ENCODE measurements at places on chromosomes 2 and 18.

- DNase-seq: no peak
Measured at GRCh38 chr2:96145848-96146152, 560 bp upstream of the DUSP2 start.

- DNase-seq: no peak
Measured at GRCh38 chr2:1967242-1968208, 223.2 kb upstream of the PXDN start.

- DNase-seq: no peak
Measured at GRCh38 chr2:30149513-30149912, 2.7 kb downstream of the YPEL5 start.

DNA sequence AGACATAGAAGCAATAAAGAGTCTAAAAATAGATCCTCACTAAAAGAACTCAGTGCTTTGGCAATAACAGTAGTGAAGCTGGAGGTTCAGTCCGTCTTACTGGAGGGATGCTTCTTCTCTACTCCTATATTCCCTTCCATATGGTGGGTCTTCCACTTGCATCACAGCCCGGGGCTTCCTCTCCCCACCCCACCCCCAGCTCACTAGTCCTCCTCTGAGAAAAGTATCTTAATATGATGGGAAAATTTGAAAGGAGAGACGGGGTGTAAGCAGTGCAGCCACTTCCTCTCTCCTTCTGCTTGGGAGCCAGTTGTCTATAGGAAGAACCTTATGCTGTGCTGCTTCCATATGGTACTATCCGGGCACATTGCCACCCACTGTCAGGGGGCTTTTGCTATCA is 57.2 kb upstream of the SPOPL start:
- DNase-seq: no peak

DNA sequence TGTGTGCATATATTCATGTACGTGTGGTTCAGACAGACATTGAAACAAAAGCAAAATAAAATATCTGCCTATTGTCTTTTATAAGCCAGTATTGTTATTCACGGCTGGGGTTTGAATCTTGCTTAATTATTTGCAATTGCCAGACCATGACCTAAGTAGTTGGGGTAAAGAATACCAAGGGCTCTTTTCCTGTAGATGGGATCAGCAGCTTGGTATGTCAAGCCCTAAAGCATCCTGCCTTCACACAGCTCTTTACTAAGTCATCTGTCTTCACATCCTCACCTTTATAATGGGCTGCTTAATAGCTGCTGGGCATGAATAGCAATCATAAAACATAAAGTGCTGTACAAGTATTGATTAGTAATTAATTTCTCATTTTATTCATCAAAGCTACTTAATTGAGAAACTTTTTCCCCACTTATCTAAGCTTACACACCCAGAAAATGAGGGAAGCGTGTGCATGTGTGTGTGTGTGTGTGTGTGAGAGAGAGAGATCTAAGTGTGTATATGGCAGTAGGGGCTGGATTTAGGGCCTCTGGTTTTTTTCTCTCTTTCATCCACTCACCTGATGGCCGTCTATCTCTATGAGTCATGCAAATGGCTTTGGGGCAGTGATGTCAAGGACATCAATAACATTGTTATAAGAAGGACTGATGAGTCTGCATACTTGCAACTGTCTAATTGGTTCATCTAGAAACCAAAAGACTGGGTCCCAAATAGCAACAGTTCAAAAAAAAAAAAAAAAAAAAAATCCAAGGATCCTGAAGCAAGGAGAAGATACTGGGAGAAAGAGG is 244.1 kb upstream of the TNP1 start:
- DNase-seq: no peak

GRCh38 chr18:79921984-79922965 is 29.2 kb downstream of the SLC66A2 start:
- DNase-seq: peak; percentile 14

- no peak for DNase-seq
Measured at GRCh38 chr2:32562906-32563305, 64.9 kb upstream of the TTC27 start.

DNA sequence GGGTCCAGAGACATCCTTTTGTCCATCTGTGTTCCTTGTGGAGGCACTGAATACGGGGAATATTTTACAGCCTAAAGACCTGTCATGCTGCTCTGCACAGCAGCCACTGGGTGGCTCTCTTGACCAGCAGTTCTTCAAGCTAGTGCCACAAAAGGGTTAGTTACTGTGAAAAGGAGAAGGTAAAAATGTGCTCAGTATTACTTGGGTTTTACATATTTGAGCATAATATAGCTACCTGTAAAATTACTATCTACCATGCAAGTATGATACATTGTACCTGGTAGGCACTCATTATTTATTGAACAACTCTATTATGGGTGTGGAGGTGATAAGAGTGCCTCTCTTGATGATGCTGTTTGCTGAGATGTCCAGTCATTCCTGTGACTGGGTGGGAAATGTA is 23.6 kb downstream of the FZD5 start:
- peak; percentile 72 for DNase-seq

- DNase-seq: peak; percentile 66
Measured at GRCh38 chr2:177296040-177296439, 31.5 kb upstream of the NFE2L2 start.

GRCh38 chr2:78967294-78967693 is 58.2 kb upstream of the REG3G start:
- no peak for DNase-seq

DNA sequence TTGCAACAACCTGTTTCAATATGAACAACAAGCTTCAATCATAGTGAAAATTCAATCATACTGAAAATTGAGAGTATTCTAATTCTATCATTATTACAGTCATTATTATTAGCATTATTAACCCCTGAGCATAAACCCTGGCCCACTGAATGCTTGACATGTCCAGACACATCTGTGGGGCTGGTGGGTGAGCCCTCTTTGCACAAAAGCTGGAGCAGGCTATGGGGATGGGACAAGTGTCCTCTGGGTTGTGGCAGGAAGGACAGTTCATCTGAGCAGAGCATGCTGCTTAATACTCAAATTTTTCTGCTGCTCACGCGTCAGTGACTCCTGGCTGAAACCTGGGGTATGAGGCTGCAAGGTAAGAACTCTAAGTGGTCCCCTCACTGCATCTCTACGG is 451.1 kb upstream of the POU3F3 start:
- no peak for DNase-seq

DNA sequence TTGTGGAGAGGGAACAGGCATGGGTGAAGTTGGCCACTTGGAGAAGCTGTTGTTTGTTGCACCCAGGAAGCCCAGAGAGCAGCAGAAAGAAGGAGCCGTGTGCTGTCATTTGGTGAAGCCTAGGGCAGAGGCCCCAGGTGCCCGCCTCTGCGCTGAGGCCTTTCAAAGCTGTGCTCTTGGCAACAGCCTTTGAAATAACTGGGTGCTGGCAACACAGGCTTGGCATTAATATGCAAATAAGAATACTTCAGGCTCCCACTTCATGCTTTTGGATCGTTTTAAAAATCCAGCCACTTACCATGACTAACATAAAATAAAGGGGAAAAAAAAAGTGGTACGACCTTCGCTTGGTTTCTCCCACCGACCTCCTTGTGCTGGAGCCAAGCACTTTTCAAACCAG is 41.1 kb downstream of the DHRS9 start:
- DNase-seq: no peak

GRCh38 chr2:46459694-46460093 is 19.7 kb upstream of the TMEM247 start:
- DNase-seq: no peak

All from B cell (primary cell).